Activated CD4-positive, CD25-positive, alpha-beta regulatory T cell (primary cell): ENCODE measurements at places on chromosomes 5 and 9.

DNA sequence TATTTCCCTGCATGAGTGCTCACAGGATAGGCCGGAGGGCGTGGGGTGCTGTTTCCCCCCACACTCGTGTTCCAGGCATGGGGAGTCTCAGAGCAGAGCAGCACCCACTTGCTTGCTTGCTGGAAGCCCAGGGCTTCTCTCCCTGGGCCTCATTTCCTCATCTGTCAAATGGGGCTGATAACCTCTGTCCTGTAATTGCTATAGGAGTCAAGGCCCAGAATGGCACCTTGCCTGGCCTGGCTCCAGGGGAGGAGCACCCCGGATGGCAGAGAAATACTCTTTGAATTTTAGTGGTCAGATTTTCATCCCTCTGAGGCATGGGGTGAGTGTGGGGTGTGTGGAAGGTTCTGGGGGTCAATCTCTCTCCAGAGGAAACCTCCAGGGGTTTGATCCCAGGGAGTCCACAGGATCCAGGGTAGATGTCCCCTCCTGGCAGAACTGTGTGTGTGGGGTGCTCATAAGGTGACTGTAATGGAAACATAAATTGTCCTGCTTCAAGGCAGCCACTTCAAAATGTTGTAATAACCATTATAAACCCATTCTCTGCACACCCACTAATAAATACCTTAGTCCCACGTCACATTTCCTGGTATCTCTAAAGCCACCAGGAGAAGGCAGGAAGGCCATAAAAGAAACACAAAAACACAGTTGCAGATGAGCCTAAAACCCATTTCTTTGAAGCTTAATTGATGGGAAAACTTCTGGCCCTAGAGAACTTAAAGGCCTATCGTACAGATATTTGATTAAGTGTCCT is 272.2 kb downstream of the FSTL4 start:
- DNase-seq: no peak

- no peak for DNase-seq
Observed at GRCh38 chr9:70747261-70747718, 332.8 kb upstream of the KLF9 start.

DNA sequence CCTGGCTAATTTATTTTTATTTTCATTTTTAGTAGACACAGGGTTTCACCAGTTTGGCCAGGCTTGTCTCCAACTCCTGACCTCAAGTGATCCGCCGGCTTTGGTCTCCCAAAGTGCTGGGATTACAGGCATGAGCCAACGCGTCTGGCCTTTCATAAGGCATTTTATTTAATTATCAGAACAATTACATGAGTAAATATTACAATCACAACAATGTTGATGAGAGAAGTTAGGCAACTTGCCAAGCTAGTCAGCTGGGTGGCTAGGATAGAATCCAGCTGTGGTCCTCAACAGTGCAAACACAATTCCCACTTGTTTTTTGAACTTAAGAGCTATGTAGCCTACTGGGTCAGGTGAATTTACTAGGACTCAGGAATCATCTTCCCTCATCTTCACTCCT is 22.0 kb downstream of the C9orf57 start:
- no peak for DNase-seq

GRCh38 chr9:94867842-94868312 is 141.4 kb downstream of the AOPEP start:
- DNase-seq: no peak

DNA sequence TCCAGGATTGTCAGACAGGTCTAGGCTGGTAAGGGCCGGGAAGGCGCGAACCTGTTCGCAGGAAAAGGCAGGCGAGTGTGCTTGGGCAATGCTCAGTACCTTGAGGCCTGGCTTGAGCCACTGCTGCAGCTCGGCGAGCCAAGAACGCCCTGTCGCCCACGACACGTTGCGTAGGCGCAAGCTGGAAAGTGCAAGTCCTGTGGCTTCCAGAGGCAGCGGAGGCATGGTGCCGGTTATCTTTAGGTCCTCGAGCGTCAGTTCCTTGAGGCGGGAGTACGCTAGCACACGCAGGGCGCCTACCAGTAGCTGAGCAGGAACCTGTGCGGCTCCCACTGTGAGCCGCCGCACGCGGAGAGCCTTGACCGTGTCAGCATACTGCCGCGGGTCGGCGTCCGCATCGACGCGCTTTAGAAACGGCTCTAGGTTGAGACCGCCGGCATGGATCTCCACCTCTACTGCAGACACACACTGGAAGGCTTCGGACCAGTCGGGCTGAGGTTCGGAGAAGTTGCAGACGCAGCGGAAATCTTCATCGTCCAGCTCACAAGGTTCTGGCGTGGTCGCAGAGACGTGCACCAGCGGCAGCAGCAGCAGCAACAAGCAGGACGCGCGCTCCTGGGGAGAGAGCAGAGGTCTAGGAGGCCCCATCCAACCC is 482 bp downstream of the CD14 start:
- no peak for DNase-seq

DNA sequence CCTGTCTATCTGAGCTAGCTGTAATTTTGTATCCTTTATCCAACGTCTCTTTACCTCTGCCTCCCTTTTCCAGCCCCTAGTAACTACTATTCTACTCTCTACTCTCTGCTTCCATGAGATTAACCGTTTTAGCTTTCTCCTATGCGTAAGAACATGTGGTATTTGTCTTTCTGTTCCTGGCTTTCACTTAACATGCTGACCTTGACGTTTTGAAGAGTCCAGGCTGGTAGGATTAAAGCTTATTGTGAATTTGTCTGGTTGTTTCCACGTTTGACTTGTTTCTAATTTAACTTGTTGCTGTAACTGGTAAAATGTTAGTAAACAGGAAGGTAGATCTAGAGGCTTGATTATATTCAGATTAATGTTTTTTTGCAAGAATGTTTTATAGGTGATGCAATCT is 385.3 kb downstream of the PSAT1 start:
- DNase-seq: no peak

DNA sequence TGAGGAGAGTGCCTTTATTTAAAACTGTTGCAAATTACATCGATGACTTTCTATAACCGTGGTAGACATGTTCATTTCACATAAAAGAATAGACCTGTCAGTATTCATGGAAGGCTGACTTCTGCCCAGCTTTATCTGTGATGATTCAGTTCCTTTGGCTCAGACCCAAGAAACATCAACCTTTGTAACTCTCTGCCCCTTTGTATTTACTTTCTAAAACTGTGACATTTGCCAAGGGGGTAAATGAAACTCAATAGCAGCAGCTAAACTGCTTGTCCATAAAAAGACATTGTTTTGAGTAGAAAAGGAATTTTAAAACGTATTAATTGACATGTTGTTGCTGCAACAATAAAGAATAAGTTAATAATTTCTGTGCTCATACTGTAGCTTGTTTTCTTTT is 137.8 kb upstream of the ANKH start:
- no peak for DNase-seq

DNA sequence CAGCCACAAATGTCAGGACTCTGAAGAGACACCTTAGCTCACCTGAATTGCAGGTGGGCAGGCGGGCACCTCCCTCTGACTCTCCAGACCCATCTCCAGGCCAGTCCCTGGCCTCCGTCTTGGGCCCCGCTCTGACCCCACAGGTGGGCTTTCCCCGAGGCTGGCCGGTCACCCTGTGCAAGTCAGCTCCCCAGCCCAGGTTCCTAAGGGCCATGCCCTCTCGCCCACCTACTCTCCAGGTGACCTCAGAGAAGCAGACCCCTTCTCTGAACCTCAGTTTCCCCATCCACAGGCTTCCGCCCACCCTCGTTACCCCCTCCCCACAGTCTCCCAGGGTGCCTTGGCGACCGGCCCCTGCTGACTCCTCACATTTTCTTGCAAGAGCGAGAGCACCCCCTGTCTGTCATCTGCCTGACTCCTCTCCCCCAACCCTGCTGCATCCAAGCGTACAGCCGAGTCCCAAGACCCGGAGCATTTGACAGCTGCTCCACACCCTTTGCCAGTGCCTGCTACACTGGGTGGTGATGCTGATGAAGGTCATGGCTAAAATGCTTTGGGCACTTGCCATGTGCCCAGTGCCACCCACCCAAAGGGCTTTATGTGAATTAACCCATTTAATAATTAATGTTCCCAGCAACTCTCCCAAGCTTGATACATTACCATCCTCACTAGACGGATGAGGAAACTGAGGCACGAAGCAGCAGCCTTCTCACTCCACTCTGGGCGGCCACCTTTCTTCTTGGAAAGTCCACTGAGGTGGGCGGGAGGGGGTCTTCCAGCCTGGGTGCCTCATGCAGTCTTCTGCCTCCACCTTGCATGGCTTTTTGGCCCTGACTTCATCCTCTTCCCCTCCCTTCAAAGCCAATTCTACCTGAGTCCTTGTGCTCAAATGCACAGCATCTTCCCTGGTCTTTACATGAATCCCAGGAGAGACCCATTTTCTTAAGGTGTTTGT is 51.1 kb upstream of the ORM1 start:
- no peak for DNase-seq

DNA sequence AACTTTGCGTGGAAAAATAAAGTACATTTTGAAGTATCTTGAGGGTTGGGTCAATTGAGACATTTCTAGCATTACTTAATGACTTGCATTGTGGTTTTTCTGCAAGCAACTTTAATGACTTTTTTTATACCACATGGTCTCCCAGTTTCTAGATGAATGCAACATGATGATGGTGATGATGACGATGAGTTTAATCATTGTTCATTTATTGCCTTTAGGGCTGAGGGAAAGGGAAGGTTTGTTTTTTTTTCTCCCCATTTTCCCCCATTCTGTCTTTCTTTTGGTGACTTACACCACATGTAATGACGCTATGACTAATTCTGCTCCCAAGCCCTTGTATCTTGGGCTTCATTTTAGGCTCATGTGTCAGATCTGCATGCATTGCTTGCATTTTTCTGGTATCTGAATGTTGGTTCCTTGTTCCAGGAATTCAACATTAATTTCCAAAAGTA is 57.7 kb upstream of the NXNL2 start:
- no peak for DNase-seq

- no peak for DNase-seq
Observed at GRCh38 chr9:35026671-35027070, 37.1 kb downstream of the DNAJB5 start.

- DNase-seq: no peak
Observed at GRCh38 chr5:172585114-172585513, 55.9 kb upstream of the NEURL1B start.

GRCh38 chr5:65776441-65777141 is 54.6 kb downstream of the NLN start:
- DNase-seq: no peak
